ENCODE measurements at places on chromosomes 7 and 10.

- DNase-seq, result no peak
Observed at GRCh38 chr7:79060498-79060897, 393.0 kb downstream of the MAGI2 start.

DNA sequence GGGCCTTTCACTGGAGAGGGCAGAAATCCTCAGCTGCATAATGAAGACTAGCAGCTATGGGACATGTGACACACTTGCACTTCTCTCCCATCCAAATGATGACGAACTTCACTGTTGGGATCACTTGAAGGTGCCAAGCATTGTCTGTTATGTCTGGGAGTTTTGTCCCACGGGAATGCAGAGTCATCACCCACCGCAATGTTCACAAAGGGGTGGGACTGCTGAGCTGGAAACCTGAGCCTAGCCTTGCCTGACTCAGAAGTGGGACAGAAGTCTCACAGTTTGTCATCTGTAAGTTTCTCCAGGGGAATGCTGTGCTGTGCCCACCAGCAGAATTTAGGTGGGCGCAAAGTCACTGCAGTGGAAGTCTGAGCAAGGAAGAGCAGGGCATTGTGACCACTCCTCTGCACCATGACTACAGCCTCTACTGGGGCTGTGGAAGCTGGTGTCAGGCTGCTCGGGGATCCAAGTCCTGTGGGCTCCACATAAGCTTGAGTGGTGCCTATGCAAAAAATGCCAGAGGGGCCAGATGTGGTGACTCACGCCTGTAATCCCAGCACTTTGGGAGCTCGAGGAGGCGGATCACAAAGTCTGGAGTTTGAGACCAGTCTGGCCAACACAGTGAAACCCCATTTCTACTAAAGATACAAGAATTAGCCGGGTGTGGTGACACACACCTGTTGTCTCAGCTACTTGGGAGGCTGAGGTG lies 472.0 kb upstream of the CNTNAP2 start:
- DNase-seq, result no peak

- DNase-seq, result no peak
Observed at GRCh38 chr10:80545258-80545881, 7.7 kb downstream of the SH2D4B start.

DNA sequence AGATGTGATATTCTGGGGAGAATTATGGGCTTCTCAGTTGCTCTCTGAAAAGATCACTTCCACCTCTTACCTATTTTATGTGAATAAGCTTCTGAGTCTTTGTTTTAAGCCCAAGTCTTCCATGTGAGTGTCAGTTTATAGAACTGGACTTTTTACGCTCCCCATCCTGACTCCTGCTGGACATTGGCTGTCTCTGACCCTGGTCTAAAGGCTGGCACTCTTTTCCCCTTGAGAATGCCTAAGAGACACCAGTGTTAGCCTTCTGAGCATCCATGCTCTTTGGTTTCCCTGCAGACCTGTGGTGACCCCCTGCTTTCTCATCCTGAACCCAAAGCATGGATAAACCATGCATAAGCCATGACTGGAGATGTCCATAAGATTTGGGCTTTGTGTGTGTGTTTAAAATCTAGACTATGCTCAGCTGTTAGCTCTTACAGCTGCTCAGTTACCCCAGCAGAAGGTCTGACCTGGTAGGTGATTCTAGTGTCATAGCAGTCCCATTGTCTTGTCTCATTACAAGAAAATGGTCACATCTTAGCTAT lies 148.6 kb upstream of the IMMP2L start:
- DNase-seq, result no peak

- no peak for DNase-seq
Observed at GRCh38 chr7:41924796-41925195, 221.9 kb upstream of the INHBA start.

- DNase-seq, result no peak
Observed at GRCh38 chr10:126806991-126807702, 98.1 kb upstream of the DOCK1 start.

DNA sequence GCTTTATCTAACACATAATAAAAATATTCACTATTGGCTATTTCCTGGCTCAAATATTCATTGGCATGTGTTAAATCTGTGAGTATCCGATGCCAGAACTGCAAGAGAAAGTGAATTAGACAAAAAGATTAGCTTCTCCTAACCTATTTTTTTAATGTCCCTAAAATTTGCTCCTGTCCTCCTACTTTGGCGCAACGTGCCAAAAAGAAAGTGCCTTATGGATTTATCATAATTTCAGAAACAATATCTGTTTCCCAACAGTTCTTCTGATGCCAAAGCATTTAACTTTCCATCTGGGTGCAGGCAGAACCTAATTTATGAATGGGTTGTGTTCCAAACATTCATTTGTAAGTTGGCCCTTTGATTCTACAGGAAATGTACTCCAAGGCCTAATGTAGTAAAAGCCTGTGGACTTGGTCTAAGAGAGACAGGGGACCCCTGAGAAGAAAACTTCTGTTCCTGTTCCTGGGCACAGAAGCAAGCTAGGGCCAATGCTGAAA lies 15.4 kb downstream of the PIP4K2A start:
- no peak for DNase-seq

- no peak for DNase-seq
Observed at GRCh38 chr7:95303013-95303905, 21.1 kb downstream of the PON1 start.

GRCh38 chr10:9992661-9993060 lies 1025.0 kb upstream of the CELF2 start:
- DNase-seq, result no peak

DNA sequence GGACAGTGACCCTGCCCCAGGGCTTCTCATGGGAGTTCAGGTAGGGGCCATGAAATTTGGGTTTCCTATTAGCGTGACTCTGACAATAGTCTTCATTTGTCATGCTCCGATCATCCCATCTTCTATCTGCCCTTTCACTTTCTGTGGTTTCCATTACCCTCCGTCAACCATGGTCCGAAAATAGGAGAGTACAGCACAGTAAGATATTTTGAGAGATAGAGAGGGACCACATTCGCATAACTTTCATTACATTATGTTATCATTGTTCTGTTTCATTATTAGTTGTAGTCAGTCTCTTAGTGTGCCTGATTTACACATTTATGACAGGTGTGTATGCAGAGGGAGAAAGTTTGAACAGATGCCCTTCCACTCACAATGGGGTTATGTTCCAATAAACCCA lies 649.2 kb downstream of the SDK1 start:
- DNase-seq, result no peak

GRCh38 chr10:101816913-101817336 lies 1.3 kb downstream of the OGA start:
- no peak for DNase-seq

DNA sequence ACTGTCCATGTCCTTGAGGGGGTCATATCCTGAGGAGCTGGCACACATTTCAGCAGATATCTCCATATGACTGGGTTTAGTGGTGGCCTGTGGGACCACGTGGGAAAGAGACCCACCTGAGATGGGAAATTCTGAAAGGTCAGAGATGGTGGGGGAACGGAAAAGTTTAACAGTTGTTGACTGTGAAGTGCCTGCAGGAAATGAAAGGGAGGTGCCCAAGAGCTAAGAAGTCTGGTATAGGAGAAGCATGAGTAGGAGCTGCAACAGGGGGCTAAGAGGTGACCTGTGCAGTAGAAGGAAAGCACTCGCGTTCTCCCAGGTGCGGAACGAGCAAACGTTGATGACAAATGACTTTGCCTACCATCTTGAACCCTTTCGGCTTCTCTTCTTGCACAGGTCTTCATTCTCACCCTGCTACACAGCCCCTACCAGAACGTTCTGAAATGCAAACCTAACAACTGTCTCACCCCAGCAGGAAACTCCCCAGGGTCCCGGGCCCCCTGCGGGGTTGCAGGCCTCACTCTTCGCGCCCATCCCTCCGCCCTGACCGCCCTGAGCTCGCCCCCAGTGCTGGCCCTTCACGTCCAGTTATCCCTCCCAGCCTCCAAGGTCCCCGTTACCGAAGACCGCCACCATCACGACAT lies 9.8 kb upstream of the FXYD4 start:
- DNase-seq, result no peak

GRCh38 chr10:35347121-35347562 lies 10.8 kb downstream of the CCNY start:
- DNase-seq, result no peak

DNA sequence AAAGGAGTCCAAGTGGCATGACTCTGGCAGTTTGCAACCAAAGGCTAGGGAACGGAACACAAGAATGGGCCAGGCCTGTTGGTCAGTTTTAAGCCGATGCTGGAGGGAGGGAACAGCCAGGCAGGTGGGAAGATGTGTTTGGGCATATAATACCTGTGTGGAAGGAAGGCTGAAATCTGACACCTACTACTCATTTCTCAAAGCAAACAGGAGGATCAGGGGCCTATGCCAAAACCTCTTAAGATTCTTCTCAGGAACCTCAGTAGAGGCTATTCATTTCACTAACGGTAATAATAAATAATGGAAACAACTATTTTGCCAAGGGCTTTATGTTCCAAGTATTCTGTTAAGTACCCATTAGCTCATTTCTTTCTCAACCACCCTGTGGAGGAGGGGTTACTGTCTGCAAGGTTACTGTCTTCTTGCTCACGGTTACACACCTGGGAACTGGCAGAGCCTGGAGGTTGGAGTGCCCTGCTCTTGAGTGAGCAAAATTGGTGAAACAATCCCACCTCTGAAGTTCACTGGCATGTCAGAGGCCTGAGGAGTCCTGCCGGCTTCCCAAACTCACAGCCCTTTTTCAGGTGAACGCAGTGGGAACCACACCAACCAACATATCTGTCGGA lies 35.5 kb downstream of the GOT1 start:
- DNase-seq, result no peak

DNA sequence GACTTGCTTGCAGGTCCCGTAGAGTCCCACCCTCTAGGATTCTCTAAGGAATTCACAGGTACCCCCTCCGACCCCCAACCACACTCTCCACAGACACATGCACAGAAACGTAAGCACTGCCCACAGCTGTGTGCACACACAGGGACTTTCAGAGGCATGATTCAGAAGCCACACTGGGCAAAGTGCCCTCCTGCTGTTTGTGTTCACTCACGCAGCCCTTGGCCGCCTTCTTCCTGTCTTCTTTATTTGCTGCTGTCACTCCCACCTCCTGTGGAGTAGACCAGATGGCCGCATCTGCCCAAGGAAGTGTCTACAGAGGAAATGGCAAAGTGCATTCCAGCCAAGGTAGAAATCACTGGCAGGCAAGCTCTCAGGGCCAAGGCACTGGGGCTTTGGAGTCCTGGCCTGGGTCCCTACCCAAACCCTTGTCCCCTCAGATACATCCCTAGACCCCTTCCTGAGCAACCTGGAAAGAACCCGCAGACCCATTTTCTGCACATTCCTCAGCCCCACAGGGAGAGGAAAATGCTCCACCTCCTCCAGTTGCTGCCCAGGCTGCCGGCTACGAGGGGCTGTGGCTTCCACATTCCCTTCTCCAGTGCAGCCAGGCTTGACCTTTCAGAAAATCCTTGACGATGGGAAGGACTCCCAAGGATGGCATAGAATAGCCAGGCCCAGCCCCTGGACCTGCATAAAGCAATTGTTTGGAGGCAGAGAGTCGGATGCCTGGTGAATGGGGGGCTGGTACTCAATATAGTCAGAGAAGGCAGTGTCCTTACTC lies 21.6 kb upstream of the GIMAP8 start:
- no peak for DNase-seq

GRCh38 chr10:11949152-11949551 lies 93.5 kb downstream of the UPF2 start:
- DNase-seq, result no peak

- no peak for DNase-seq
Observed at GRCh38 chr10:125624800-125625199, 58.2 kb downstream of the TEX36 start.

GRCh38 chr10:118246332-118247295 lies 95.5 kb downstream of the FAM204A start:
- no peak for DNase-seq

GRCh38 chr7:128796327-128796726 lies 4.6 kb downstream of the CCDC136 start:
- DNase-seq, result no peak

GRCh38 chr10:69248117-69248730 lies 28.1 kb downstream of the HKDC1 start:
- DNase-seq, result no peak

DNA sequence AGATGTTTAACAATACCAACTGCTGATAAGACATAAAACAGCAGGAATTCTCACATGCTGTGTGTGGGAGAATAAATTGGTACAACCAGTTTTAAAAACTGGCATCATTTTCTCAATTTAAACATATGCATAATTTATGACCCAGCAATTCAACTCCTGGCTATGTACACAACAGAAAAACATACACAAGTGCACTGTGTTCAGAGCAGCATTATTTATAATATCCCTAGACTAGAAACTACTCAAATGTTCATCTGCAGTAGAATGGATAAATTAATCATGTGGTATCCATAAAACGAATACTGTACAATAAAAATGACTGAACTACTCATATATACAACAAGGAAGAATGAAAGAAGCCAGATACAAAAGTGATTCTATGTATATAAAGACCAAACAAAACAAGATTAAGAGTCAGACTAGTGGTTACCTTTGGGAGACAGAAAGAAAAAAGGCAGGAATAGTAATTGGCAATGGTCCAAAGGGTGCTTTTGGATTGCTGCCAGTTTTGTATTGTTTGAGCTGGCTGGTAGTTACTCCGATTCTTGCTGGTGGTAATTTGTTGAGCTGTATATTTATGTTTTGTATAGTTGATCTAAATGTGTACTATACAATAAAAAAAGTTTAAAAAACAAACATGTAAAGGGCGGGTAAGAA lies 306.0 kb downstream of the TFEC start:
- DNase-seq, result no peak
